CD4-positive, alpha-beta T cell treated with Interleukin-2 at 100 ng/mL for 4 hours (primary cell): ENCODE measurements at places on chromosomes 13 and 19.

DNA sequence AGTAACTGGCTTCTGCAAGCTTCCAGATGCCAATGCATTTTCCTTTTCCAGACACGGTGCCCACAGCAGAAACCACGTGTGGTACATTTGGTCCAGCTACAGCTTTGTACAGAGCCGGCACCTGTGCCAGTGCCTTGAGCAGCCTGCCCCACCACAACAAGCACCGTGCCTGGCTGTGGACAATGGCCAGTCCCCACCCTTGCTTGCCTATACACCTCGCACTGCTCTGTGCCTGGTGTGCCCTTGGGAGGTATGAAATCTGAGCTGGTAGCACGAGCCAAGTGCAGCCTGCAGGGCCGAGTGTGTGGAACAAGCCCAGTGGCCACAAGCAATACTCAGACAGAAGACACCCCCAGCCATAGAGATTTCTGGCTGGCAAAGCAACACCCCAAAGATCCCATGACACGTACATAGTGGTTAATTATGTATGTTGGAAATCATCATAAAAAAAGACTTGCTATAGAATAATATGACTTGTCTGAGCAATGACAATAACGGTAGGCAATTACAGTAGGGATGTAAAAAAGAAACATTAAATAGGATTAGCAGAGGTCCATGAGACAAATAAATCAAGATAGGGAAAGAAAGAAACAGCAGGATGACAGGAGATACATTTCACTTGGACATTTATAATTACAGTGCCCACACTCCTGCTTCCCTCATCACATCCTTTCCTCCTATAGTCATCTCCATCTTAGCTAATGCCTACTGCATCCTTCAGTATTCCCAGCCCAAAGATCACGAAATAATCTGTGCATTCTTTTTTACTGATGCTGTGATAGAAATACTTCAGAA, 1399.5 kb downstream of the PCDH9 start:
- DNase-seq, result no peak

GRCh38 chr13:35256459-35257148, 219.9 kb downstream of the MAB21L1 start:
- no peak for DNase-seq

GRCh38 chr19:6772028-6772865, at the start of gene VAV1:
Gene VAV1, plus strand, starts transcription at chr19:6772708. Its CDS starts 100 bp downstream, at chr19:6772808.
- DNase-seq, result peak; percentile 83

DNA sequence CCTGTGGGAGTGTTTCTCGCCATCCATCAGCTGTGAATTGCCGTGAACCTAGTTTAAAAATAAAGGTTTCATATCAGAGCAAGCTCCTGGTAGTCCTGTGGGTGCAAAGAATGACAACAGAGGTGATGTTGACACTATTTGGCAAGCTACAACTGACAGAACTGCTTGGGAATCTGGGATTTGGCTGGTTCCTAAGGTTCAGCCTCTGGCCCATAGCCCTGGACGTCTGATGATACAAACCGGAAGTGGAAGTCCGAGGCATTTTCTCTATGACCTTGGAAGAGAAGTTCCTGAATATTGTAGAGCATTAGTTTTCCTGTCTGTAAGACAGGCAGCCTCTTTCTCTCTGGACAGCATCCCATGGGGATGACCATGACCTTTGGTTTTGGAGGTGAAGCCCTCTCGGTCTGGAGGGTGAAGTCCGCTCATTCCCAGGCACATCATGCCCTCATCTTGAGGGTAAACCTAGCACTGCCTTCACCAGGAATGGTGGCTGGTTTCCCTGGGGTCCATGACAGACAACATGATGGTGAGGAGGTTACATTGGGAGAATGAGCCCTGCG, 29.1 kb downstream of the GATAD2A start:
- DNase-seq, result no peak

DNA sequence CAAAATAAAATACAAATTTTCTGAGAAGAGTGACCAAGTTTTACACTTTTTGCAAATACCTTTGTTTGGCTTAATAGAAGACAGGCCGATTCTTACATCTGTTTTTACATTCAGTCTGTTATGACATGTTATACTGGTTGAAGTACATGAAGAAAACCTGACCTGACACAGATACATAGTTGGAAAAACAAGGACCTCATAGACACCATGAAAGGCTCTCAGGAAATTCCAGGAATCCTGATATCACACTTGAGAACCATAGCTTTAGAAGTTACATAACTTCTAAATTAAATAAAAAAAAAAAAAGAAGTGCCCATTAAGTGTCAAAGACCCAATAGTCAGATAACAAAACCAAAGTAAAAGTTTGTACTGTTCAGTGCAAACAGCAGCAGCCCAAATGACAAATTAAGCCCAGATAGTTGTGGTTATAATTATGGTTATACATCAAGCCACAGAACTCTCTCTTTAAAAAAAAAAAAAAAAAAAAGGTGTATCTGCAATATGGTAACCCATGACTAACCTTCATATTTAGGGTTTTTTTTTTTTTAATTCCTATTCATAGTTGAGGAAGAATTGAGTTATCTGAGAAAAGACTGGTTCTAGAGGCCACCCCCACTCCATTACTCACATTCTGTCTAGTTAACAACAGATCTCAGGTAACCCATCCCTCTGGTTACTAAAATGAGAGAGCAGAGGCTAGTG, 19.8 kb downstream of the RBM26 start:
- peak; percentile 60 for DNase-seq

- no peak for DNase-seq
These were observed 20.0 kb downstream of the SETDB2 start for GRCh38 chr13:49464085-49464484.

DNA sequence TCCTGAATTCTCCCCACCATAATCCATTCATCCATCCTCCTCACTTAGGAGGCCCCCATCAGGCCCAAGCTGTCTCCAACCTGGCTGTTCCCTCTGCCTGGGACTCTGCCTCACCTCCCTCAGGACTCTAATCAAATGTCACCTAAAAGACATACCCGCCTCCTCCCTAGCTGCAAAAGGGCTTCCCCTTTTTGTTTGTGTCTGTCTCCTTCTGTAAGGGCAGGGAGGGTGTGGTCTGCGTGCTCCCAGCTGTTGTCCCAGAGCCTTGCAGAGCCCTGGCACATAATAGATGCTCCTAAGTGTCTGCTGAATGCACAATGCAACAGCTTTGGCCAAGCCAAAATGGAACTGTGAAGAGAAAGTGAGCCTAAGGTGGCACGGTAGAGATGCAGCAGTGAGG, 4.4 kb downstream of the TRIR start:
- DNase-seq, result no peak

- DNase-seq, result no peak
These were observed 33.4 kb downstream of the ALG5 start for GRCh38 chr13:36965767-36966166.

DNA sequence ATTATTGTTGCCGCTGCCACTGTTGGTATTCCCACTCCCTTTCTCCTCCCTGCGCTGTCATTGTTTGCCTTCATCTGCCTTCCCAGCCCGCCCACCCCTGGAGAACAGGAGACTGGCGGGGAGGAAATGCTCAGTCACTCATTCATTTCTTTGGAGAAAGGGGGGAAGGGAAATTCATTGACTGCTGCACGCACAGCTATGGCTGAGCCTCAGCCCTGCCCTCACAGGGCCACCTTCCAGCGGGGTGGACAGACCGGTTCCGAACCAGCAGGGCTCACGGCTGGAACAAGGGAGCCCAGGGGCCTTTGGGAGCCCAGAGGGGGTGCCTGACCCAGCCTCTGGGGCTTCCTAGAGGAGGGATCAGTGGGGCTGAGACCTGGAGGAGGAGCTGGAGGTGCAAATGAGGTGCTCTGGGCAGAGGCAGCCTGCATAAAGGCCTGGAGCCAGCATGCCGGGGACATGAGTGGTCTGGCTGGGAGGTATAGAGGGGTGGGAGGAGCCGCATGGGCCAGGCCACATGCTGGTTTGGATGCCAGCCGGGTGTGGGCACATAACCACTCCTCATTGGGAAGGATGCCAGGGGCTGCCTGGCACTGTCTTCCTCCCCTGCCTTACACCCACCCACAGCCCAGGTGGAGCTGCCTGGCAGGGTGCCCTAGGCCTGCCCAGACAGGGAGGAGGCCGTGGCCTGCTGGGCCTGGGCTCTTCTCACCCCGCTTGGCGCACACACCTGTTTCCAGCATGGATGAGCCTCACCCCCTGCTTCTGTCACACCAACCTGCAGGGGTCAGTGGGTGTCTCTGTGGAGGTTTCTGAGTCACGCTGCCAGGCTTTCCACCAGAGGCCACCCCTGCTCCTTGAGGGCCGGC, 26.8 kb downstream of the PPP5C start:
- DNase-seq, result no peak

DNA sequence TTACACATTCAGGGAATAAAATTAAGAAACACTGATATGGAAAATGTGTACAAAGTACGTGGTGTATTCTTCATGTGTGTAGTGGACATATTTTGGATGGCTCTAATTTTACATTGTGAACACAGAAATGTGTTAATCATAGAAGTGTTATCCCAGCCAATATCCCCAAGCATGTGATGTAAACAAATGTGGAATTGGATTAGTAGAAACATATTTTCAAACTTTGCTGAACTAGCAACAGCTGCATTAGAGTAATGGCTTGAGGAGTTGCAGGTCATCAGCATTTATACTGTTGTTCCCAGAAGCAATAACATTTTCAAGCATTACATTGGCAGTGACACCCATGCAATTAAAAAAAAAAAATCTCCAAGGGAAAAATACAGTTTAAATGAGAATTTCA, 600.6 kb downstream of the SLITRK1 start:
- DNase-seq, result no peak

DNA sequence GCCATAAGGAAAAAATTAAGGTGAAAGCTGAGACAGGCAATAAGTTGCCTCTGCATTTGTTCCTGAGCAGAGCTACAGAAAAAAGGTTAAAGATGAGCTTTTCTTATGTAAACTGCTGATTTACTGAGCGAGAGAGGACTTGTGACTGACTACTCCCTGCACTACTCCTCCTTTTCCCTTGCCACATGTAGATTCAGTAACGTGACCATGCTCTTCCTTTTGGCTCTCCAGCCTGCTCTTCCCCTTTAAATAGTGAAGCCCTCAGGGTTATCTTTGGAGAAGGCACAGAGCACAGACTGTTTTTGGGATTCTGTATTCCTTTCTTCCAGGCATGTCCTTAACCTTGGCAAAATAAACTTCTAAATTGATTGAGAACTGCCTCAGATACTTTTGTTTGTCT, 630.2 kb downstream of the UQCRFS1 start:
- DNase-seq, result no peak

DNA sequence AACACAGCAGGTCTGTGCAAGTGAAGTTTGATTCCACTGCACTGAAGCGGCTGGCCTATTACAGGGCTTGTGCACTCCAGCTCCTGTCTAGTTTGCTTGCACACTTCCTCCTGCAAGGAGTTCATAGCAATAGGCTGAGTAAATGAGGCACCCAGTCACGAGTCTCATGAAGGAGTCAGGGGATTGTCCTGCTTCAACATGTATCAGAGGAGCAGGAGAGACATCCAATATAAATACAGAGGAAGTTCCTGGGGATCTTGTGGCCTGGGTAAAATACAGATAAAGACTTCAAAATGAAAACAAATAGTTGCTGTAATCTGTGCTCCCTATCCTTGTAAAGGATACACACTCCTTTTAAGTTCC, 259.9 kb downstream of the SLITRK1 start:
- DNase-seq, result no peak

DNA sequence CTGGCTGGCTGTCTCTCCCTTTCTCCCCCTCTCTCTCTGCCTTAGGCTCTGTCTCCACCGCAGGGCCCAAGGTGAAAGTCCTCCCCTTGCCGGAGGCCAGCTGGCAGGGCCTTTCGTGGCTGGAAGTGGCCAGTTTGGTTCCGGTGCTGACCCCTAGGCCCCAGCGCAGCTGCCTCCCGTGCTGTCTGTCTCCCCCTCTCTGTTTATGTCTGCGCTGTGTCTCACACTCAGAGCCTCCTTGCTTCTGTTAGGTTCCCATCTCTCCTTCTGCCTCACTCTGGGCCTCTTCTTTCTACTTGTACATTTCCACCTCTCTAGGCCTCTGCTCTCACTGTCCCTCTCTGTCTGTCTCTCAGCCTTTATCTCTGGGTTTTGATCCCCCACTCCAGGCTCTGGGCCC, 13.1 kb downstream of the CCDC97 start:
- DNase-seq, result no peak

- DNase-seq, result no peak
These were observed 1.0 kb downstream of the USE1 start for GRCh38 chr19:17216058-17216670.

DNA sequence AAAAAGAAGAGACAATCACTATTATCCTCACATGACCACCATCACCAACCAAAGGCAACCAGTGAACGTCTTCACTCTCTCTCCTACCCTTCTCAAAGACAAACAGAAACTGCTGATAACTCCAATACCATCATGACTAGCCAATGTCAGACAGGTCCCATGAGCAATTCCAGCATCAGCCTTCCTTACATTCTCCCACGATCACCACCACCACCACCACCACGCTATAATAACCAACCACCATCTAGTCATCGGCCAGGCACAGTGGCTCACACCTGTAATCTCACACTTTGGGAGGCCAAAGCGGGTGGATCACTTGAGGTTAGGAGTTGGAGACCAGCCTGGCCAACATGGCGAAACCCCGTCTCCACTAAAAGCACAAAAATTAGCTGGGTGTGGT, 3.9 kb downstream of the MYO1F start:
- peak; percentile 43 for DNase-seq

GRCh38 chr19:55383279-55384130, 587 bp downstream of the TMEM238 start:
- DNase-seq, result peak; percentile 38

- no peak for DNase-seq
These were observed 17.0 kb downstream of the ILF3 start for GRCh38 chr19:10670876-10671804.

GRCh38 chr13:48851707-48852106, 124.0 kb upstream of the FNDC3A start:
- DNase-seq, result no peak

- no peak for DNase-seq
These were observed 560.2 kb upstream of the SPRY2 start for GRCh38 chr13:80901111-80901510.

- no peak for DNase-seq
These were observed 80.4 kb downstream of the DHRS12 start for GRCh38 chr13:51723529-51723928.

GRCh38 chr13:32036126-32036695, 4.6 kb downstream of the FRY start:
- DNase-seq, result no peak

GRCh38 chr13:97621631-97622030, 187.7 kb downstream of the RAP2A start:
- no peak for DNase-seq

- DNase-seq, result no peak
These were observed 1.4 kb upstream of the CACNG7 start for GRCh38 chr19:53907690-53908089.

GRCh38 chr13:63393112-63393511, 1977.5 kb upstream of the PCDH20 start:
- DNase-seq, result no peak

DNA sequence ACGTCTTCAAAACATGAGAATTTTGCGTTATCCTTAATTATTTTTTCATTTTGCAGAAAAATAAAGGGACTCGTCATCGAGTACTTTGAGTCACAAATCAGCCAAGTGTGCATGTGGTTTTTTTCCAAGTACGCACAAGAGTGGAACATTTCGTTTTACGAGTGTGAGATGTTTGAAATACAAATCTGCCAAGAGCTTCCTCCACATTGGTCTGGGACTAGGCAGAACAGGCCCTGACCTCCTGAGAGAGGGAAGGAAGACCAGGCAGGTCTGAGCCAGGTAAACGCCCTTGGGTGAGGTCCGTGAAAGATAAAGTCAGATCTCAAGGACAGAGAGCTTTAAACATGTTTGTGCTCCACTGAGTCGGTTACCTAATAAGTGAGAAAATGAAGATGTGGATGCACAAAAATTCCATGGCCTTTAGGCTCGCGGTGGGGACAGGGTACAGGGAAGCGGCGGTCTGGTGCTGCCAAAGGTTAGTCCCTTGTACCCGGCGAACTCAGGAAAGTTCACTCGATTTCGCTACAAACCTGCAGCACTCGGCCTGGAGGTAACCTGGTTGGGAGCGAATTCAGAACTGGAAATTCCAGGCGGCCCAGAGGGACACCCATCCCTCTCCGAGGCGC, 473 bp upstream of the ITM2B start:
- peak; percentile 19 for DNase-seq
